Liver (tissue), 10 donors: ENCODE measurements at places on chromosomes 11 and 22. TPM values are rescaled to one million over a fixed set of nuclear protein-coding genes. Genes with fewer than 3 reads are reported as not detected.

Gene CCDC157
- 1.3 TPM for total RNA-seq

Gene PHOX2A
- total RNA-seq: not detected

Gene RFPL2
- total RNA-seq: 0.98 TPM

Gene RGL4
- 6.2 TPM for total RNA-seq

Gene TMEM41B
- total RNA-seq: 31.3 TPM

Gene TSSK2
- 0.08 TPM for total RNA-seq

Gene OR8A1
- total RNA-seq: not detected

Gene PPARA
- total RNA-seq: 47.5 TPM

- H3K27ac ChIP-seq: no peak overlapping the region
- no peak for DNase-seq
- H3K4me3 ChIP-seq: no peak overlapping the region
- no peaks in the 10 kb centered on the region for H3K4me1 ChIP-seq
- no peaks in the 10 kb centered on the region for H3K36me3 ChIP-seq
These were observed 14.4 kb downstream of the DEUP1 start for GRCh38 chr11:93344855-93345333.

- H3K4me3 ChIP-seq: no peak overlapping the region
- H3K27me3 ChIP-seq: no peaks in the 10 kb centered on the region
- H3K36me3 ChIP-seq: no peaks in the 10 kb centered on the region
- H3K27ac ChIP-seq: no peak overlapping the region
- no peak for DNase-seq
These were observed 3.7 kb upstream of the ELFN2 start for GRCh38 chr22:37430941-37431340.

DNA sequence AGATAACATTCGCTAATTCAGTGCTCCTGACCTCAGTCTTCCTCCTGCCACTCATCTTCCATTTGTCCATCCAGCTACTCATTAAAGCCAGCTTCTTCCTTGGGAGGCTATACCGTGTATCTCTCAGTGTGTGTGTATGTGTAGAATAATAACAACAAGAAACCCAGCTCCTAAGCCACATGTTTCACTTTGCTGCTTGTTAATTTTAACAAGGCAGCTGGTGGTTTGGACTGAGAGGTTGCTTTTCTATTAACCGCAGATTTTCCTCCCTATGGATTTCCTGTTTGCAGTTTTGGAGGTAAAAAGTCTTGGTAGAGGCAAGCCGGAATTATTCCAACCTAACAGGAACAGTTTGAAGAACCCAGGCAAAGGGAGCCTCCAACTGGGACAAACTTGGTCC lies 165.0 kb downstream of the ADAMTS15 start:
- H3K4me3 ChIP-seq: no peak overlapping the region
- H3K36me3 ChIP-seq: no peaks in the 10 kb centered on the region
- DNase-seq: no peak
- H3K27me3 ChIP-seq: no peaks in the 10 kb centered on the region

GRCh38 chr11:5102246-5102645 lies 32.9 kb downstream of the OR52E1 start:
- no peak overlapping the region for H3K27ac ChIP-seq
- no peak overlapping the region for H3K4me3 ChIP-seq
- H3K4me1 ChIP-seq: no peaks in the 10 kb centered on the region

DNA sequence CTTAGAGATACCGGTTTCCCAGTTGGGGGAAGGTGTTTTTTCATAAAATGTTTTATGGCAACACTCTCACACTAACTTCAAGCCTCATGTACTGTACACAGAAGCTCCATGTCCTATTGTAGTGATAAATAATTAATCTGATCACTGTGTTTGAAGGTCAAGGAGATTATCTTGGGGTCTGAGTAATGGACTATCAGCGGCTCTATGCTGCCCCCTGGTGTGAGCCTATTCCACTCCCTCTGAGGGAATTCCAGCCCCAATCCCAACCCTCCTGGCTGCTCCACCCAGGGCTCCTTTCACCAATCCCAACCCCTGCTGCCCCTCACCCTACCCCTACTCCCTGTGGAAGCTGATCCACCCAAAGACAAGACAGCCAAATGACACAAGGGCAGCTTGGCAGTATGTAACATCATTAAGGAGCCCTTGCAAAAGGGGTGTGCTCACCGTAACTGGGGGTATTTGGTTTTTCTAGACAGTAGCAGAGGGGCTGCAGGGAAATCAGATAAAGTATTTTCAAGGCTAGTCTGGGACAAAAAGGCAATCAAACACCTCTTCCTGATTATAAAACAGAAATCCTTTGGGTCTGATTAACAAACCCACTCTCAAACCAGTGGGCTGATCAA lies 22.3 kb downstream of the HPS4 start:
- H3K36me3 ChIP-seq: peaks cover 67% of the 10 kb centered on the region
- no peaks in the 10 kb centered on the region for H3K27me3 ChIP-seq
- no peak overlapping the region for H3K4me3 ChIP-seq
- peak; percentile 74 for DNase-seq
- H3K27ac ChIP-seq: no peak overlapping the region
- peaks cover 9% of the 10 kb centered on the region for H3K4me1 ChIP-seq

GRCh38 chr11:115528225-115528624 lies 24.0 kb upstream of the CADM1 start:
- no peaks in the 10 kb centered on the region for H3K27me3 ChIP-seq
- DNase-seq: no peak
- no peak overlapping the region for H3K4me3 ChIP-seq
- no peaks in the 10 kb centered on the region for H3K36me3 ChIP-seq

DNA sequence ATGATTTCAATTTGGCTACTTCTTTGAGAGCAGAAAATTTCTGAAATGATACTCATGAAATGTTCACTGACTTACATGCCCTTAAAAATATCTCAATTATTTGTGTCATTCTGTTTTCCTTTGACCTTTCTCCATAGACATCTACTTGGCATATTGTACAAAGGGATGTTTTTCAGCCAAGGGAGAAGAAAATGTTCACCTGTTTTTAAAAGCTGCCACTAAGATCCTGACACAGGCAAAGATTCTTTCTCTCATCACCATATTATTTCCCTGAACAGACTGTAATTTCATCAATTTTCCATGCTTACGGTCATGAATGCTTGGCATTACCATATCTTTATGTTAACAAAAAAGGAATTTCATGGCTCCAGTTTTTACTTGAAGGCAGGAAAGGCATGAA lies 67.4 kb upstream of the DBX1 start:
- no peaks in the 10 kb centered on the region for H3K4me1 ChIP-seq
- no peak overlapping the region for H3K27ac ChIP-seq
- H3K36me3 ChIP-seq: no peaks in the 10 kb centered on the region
- H3K4me3 ChIP-seq: no peak overlapping the region
- H3K27me3 ChIP-seq: no peaks in the 10 kb centered on the region

DNA sequence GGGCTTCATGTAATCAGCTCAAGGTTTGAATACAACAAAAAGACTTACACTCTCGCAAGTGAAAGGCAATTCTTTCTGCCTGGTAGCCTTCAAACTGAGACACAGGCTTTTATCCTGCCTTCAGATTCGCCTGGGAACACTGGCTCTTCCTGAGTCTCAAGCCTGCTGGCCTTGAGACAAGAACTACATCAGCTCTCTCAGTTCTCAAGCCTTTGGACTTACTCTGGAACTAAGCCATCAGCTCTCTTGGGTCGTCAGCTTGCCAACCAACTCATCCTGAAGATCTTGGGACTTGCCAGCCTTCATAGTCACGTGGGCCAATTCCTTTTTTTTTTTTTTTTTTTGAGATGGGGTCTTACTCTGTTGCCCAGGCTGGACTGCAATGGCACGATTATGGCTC lies 35.7 kb upstream of the LRRC10B start:
- no peak overlapping the region for H3K27ac ChIP-seq
- DNase-seq: no peak
- H3K4me3 ChIP-seq: no peak overlapping the region
- H3K27me3 ChIP-seq: no peaks in the 10 kb centered on the region
- H3K36me3 ChIP-seq: peaks cover 3% of the 10 kb centered on the region

GRCh38 chr11:726278-727220 lies 20.5 kb downstream of the EPS8L2 start:
- peaks cover 16% of the 10 kb centered on the region for H3K36me3 ChIP-seq
- peaks cover 3% of the 10 kb centered on the region for H3K4me1 ChIP-seq
- H3K27ac ChIP-seq: no peak overlapping the region
- no peak overlapping the region for H3K4me3 ChIP-seq
- no peaks in the 10 kb centered on the region for H3K27me3 ChIP-seq

DNA sequence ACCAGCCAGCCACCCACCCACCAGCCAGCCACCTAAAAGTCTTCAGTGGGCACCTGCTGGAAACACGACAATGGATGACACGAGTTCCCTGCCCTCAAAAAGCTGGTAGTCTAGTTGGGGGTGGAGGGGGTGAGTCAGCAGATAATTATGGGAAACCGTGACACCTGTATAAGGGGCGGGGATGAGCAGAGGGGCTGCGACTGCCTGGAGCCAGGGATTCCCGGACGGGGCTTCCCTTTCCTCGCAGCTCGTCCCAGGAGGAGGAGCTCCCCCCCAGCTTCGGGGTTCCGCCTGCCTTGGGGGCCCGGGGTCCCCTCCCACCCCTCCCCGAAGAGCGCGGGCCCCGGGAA lies 2.3 kb upstream of the RTN4RL2 start:
- peaks cover 59% of the 10 kb centered on the region for H3K4me1 ChIP-seq
- no peaks in the 10 kb centered on the region for H3K27me3 ChIP-seq
- H3K36me3 ChIP-seq: no peaks in the 10 kb centered on the region
- peak overlapping the region; percentile 83 for H3K27ac ChIP-seq
- DNase-seq: no peak
